Hippocampal formation (tissue), 2 donors: ENCODE measurements at places on chromosomes 4 and X.
A peak's percentile ranks its signal among the peaks of the same experiment; 100 is the strongest.

- DNase-seq, result no peak
Measured at GRCh38 chrX:15310117-15310516, 5.3 kb downstream of the ASB11 start.

GRCh38 chrX:134396174-134396573, 63.8 kb upstream of the HPRT1 start:
- no peak for DNase-seq

- no peak for DNase-seq
Measured at GRCh38 chr4:5719350-5720055, 8.5 kb downstream of the EVC start.

- no peak for DNase-seq
Measured at GRCh38 chr4:164716901-164717300, 37.0 kb upstream of the SMIM31 start.

DNA sequence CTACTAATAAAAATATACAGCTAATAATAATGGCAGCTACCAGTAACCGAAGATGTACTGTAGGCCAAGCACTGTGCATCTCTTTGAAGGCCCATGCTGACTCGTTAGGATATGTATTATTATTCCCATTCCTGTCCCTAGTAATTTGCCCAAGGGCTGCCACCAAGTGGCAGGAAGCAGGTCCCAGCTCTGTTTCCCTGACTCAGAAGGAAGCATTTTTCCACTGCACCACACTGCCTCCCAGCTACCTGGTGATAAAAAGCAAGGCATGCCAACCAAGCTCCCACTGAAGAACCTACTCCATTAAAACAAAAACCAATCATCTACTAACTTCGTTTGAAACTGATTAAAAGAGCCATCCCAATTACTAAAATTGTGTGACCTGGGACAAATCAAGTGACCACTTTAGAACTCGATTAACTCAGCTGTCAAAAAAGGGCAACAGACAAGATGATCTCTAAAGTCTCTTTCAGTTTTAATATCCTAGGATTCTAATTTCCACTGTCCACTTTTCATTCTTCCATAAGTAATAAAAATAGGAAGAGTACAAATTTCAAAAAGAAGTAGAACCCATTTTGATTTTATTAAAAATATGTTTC, 24.3 kb upstream of the PGM2 start:
- DNase-seq, result peak; percentile 54
